H1 (cell line): ENCODE measurements at places on chromosomes 6 and 20. TPM values are rescaled to one million over a fixed set of nuclear protein-coding genes. Genes with fewer than 3 reads are reported as not detected.

SYCP2 gene
- 0.50 and 0.69 TPM in 2 replicates for total RNA-seq

OR2H1 gene
- not detected in 2 replicates for total RNA-seq

SLC52A3 gene
- total RNA-seq: 3.9 and 4.2 TPM in 2 replicates

FHL5 gene
- total RNA-seq: not detected in 2 replicates

SNX9 gene
- 23.1 and 23.2 TPM in 2 replicates for total RNA-seq

MEI4 gene
- total RNA-seq: 0.23 and 0.24 TPM in 2 replicates

SLC22A1 gene
- total RNA-seq: 0.45 and 0.98 TPM in 2 replicates

KCNK15 gene
- total RNA-seq: 0.24 and 0.33 TPM in 2 replicates

DNA sequence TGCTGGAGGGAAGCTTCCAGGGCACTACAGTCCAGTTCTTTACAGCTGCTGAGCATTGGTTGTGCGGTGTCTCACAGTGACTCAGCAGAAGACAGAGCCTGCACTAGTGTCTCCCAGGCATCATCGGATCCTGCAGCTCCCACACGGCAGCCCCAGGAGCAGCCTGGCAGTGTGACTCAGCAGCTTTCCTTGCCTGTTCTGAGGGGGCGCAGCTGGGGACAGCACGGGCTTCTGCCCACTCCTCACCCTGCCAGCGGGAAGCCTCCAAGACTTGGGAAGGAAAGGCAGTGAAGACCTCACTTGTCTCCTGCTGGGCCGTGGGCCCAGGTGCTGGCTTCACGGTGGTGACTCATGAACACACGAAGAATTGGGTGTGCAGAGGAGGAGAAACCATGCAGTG, 165.4 kb downstream of the SYNDIG1 start:
- DNase-seq: no peak

DNA sequence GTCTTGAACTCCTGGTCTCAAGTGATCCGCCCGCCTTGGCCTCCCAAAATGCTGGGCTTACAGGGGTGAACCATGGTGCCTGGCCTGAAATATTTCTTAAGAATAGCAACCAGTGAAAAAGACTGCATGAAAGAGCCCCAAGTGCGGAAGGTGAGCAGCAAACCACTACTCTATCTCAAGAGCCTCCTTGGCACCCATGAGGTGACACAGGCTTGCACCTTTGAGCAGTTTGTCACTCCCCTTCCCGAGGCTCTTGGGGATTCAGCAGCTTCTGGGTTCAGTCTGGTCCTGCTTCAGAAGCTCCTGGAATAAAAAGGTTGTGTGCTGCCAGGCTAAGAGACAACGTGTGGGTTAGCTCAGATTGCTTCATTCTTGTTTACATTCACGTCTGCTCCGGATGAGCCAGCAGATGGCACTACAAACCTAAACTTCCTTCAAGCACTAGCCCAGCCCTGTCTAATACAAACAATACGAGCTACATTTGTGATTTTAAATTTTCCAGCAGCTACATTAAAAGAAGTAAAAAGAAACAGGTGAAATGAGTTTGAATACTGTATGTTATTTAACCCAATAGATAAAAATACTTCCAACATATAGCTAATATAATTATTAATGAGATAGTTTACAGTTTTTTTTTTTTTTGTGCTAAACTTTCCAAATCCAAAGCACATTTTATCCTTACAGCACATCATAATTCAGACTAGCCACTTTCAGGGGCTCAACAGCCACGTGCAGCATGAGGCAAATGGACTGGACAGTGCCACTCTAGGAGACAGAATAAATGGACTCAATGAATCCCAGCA, 46.2 kb downstream of the GJA10 start:
- DNase-seq: no peak

- DNase-seq: no peak
Observed at GRCh38 chr6:43036712-43037111, 15.3 kb downstream of the RRP36 start.

DNA sequence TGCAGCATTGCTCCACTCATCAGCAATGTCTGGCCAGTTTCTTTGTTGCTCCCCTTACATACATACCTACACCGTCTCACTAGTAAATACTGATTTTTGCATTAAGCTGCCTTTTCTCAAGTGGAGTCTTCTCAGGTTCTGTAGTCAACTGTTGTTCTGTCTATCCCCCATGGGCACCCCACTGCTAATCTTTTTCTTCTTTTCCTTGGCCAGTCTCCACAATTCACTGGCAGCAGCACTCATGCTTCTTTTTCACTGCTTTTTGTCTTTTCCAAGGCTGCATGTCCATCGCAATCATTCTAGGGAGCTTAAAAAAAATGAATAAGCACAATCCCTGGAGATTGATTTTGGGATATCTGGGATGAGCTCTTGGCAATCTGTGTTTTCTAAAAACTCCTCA, 10.3 kb upstream of the ERVFRD-1 start:
- DNase-seq: no peak

DNA sequence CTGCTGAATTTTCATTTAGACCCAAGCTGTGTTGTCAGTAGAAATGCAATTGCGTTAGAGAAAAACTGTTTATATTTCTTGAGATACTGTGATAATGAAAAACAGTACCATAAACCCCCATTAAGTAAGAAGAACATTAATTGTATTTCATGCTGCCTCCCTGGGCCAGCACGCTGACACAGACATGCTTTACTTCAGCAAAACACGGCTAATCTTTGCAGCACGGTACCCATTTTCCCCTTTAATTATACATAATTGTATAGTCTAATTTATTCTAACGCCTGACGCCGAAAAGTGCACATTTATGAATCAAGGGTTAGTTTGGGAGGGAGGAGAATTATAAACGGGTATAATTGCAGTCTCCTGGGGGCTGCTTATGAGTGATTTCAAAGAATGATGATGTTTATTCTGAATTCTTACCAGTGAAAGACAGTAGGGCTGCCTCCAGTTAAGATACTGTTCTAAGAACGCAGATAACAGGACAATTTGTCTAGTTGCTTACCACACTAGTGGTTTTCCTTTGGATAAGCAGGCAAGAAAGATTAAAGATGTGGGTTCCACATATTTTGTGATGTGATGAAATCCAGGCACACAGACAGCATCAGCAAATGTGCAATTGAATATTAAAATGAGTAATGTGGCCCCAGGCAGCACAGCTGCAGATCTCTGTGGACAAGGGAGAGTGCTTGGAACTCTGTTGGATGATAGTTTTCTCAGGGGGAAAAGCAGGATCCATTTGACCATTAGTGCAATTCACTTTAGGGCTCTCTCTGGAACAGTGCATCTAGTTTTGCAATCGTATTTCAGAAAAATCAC, 4.7 kb upstream of the SULF2 start:
- DNase-seq: no peak

DNA sequence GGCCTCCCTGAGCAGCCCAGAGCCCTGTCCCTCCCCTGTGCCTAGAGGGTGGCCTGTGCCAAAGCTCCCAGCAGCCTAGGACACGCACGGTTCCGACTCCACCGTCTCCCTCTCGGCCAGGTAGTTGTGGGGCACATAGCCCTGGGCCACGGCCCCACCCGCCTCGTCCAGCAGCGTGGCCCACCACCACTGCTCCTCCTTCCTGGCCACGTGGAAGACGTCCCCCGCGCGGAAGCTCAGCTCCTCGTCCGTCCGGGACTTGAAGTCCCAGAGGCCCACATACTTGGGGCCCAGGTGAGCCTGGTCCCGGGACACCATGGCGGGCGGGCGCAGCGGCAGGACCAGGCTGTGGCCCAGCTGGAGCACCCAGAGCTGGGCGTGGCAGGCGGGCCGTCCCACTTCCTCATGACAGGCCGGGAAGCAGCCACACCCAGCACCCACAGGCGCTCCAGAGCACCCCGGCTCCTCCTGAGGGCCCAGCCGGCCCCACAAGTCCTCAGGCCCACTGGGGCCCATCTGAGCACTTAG, at the start of gene PTK6:
TSS of gene PTK6 (minus strand) at position 380 of the 528 bp plus-strand sequence. CDS start at position 318, 62 bp downstream.
- no peak for DNase-seq

DNA sequence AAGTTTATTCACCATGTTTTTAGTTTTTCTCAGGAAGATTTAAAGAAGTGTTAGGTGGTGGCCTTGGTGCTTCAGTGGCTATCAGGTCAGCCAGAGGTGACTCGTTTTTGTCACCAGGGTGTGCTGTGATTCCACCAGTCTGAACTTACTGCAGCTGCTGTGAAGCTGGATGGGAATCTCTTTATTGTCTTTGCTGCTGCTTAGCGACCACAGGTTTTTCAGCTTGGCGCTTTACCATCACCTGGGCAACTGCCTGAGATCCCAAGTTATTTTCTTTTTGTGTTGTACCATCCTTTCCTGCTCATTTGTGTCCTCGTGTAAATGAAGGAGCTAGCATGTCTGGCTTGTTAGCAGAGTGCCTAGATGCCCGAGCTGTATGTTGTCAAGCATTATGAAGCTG, 146.9 kb downstream of the MACROD2 start:
- peak; percentile 46 for DNase-seq

GRCh38 chr6:150452428-150453243, 83.8 kb downstream of the IYD start:
- DNase-seq: no peak

GRCh38 chr20:41213150-41213820, 75.9 kb downstream of the PLCG1 start:
- DNase-seq: no peak

DNA sequence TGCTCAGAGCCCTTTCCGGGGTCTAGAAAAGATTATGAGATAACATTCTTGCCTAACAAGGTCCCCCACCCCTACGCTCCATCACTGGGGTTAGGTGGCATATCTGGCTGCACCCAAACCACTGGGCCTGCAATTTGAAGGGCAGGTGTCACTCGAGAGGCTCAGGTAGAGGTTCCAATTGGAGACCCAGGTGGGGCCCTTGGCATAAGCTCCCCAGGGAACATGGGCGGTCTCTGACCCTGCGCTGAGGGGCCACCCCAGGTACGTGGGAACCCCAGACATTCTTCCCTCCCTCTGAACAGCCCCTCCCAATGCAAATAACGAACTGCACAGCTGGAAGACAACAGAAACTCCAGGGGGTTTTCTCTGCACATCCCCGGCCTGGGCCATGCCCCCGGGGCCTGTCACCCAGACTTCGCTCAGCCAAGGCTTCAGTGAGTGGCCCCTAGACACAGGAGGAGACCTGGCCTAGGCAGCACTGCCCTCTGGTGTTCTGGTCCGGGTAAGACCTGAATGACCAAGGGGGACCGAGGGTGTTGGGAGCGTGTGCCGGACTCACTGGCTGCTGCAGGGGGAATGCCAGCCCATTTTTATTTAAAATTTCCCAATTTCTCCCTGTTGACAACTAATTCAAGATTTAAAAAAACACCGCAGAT, 47.5 kb downstream of the DSTN start:
- no peak for DNase-seq

DNA sequence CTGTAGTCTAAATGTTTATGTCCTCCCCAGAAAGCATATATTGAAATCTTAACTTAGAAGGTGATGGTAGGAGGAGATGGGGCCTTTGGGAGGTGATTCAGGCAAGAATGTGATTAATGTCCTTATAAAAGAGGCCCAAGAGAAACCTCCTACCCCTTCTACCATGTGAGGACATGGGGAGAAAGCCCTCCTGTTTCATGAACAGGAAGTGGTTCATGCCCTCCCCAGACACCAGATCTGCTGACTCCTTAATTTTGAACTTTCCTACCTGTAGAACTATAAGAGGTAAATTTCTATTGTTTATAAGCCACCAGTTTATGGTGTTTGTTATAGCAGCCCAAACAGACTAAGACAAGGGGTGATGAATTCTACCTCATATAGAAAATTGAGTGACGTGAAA, 8.7 kb upstream of the ECT2L start:
- no peak for DNase-seq

- no peak for DNase-seq
Observed at GRCh38 chr20:3655131-3655405, 8.1 kb downstream of the GFRA4 start.

GRCh38 chr6:78868116-78868515, 765 bp downstream of the IRAK1BP1 start:
- DNase-seq: no peak
